ENCODE measurements at places on chromosomes 3 and 15.
A peak's percentile ranks its signal among the peaks of the same experiment; 100 is the strongest.

DNA sequence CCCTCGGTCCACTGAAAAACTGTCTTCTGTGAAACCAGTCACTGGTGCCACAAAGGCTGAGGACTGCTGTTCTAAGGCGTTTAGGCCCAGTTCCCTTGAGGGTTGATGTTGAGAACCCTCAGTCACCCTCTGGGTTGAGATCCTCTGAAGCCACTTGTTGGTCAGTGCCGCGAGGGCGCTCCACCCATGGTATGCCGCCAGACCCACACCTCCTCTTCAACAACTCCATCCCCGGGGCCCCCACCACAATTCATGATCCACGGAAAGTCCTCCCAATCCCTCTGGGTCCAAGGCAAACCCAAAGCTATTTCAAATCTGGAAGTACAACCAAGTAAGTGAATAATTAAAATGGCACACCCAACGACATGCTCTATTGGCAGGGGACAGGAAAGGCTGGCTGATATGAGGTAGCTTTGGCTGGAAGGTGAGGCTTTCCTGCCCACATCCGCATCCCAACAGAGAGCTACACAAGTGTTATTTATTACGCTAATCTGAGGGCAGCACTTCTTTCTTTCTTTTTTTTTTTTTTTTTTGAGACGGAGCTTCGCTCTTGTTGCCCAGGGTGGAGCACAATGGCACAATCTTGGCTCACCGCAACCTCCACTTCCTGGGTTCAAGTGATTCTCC, 58.1 kb downstream of the XXYLT1 start:
- no peak for DNase-seq

DNA sequence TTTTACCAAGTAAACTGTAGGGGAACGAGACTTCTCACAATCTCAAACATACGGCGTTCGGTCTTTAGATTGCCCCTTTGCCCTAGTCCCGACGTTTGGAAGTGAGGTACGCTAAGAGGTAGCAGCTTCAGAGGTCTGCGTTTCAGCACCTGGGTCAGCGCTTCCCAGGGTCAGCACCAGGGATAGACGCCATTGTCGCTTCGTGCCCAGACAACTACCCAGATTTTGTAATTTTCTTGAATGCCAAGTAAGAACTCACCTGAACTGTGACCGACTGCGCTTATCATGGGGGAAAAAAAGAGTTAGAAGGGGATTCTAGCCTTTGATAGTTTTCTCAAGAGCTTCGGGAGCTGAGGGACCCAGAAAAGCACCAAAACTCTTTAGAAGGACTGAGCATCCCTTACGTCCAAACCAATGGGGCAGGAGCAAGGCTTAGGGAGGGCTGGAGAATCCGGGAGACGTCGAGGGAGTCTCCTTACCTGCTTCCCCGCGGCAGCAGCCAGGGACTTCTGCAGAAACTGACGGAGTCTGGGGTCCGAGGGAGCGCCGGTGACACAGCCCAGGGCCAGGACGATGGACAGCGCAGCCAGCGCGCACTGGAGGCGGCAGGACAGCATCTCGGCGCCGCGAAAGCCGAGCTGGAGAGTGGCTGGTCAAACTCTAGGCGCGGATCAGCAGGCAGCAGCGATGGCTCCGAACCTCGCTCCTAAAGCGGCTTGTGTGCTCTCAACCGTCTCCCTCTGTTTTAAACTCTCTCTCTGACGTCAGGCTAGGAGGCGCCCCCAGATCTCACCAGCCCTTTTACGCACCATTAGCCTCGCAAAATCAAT, at the start of gene SST:
Gene SST (minus strand): TSS at position 720 of the 830 bp plus-strand sequence. CDS start 103 bp downstream, at position 617.
- DNase-seq: no peak

DNA sequence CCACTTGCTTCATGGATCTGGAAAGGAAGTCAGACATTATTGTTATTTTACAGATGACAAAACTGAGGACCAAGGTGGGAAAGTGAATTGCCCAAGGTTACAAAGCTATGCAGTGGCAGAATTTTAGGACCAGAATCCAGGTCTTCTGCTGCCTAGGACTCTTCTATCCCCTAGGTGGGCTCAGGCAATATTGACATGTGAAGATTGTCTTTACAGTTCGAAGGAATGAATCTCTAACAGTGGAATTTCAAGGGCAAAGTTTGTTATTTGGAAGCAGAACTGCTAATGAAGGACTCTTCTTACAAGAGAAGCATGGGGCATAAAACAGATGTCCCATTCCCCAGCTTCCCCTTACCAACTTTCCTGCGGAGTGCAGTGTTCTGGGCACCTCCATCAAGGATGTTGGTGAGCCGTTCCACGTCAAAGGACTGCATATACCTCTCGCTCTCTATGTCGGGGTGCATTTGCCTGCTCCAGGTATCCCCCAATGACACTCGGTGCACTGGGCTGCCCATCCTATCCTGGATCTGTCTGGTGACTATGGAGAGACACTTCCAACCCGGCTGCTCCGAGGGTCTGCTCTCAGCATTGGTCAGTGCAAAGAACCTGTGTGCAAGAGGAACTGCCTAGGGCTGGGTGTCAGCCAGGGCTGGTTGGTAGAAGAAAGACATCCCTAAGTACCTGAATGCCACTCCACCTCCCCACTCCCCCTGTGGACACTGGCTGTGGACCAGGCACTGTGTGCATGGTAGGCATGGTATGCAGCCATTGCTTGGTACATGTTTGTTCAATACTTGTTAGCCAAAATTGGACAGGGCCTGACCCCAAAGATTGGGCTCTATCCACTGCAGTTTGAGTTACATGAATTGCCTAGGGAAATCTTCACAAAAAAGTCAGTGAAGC, 2.1 kb downstream of the ACOX2 start:
- no peak for DNase-seq

GRCh38 chr3:62562017-62562416, 188.7 kb upstream of the FEZF2 start:
- no peak for DNase-seq

DNA sequence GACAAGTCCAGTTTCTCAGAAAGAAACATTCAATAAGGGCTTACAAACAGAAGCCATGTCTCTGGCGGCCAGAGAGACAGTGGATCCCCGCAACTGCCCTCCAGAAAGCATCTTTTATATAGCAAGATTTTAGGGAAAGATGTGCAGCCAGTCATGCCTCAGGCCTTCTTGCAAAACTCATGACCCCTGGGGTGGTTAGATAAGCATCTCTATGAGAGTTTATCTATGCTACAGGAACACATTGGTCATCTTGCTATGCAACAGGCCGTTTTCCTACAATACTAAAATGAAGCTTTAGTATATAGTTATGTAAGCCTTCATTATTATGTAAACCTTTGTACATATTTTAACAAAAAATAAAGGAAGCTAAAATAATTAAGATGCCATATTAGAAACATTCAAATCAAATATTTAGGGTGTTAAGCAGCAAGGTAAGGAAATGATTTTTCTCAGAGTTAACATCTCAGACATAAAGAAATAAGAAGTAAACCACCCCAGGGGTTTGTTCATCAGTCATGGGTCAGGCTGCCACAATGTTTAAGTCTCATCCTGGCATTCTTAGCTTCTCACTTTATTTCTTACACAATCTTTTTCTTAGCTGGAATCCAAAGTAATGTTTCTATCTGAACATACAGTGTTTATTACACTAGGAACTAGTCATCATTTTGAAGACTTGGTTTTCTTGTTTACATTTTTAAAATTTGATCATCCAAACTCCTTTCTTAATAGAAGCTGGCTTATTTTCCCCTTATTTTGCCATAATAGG, 6.3 kb upstream of the FSIP1 start:
- no peak for DNase-seq

- no peak for DNase-seq
Measured at GRCh38 chr3:58657036-58657520, 9.5 kb downstream of the FAM3D start.

DNA sequence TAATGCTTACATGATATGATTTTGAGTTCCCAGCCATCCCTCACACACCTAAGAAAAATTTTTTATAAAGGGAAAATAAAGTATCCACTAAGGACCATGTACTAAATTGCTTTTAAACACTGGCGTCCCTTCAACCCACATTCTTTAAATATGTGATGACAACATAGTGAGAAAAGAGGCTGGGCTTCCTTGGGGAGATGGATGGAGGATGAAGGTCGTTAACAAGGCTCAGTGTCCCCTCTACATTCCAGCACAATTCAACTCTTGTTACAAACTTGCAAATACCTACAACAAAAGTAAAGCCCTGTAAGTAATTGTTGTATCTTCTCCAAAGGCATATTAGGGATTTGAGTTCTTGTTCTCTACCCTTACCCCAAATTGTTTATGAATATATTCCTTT, 87.2 kb upstream of the SLC4A7 start:
- no peak for DNase-seq

- no peak for DNase-seq
Measured at GRCh38 chr3:60983906-60984305, 267.3 kb downstream of the FHIT start.

- DNase-seq: no peak
Measured at GRCh38 chr15:49589030-49589429, 31.6 kb downstream of the FAM227B start.

DNA sequence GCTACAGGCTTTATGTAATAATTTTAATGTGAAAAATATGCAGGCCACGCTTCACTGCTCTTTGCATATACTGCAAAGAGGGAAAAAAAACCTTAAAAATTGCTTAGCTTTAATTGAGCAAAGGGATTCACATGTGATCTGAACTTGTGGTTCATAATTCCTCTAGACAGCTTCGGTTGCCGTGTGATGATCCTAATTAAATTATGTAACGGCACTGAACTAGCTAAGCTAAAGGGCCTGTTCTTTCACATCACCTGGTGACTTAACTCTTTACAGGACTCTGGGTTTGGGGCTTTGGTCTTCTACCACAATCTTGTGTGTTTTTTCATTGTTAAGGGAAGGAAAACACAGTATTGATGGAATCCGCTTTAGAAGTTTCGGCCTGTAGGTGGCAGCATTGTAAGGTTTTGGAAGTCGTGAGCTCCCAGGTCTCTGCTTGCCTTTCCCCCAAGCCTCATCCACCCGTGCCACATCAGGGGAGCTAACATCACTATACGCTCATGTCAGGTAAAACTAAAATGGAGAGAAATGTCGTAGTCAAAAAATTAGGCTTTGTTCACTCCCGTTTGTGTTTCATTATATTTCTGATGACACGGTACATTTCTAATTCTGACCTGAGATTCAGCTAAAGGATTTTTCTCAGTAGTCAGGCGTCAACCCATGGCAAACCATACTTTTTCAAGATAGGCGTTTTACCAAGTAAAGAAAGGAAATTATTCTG, 205.6 kb upstream of the DPH6 start:
- peak; percentile 1 for DNase-seq

- no peak for DNase-seq
Measured at GRCh38 chr15:84874981-84875699, 9.3 kb upstream of the SLC28A1 start.

DNA sequence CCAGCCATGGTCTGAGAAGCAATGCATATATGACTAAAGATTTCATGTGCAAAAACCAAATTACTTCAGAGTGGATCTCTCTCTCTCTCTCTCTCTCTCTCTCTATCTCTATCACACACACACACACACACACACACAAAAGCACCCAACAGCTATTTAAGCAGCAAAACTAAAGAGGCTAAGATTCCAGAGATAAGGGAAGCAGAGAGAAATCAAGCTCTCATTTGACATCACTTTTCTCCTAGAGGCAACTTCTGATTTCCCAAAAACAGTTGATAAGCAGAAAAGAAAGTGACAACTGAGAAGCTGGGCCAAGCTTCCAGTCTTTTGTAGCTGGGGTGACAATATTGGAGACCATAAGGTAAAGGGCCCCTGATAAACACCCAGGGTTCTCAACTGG, 526.0 kb upstream of the NR2F2 start:
- no peak for DNase-seq

DNA sequence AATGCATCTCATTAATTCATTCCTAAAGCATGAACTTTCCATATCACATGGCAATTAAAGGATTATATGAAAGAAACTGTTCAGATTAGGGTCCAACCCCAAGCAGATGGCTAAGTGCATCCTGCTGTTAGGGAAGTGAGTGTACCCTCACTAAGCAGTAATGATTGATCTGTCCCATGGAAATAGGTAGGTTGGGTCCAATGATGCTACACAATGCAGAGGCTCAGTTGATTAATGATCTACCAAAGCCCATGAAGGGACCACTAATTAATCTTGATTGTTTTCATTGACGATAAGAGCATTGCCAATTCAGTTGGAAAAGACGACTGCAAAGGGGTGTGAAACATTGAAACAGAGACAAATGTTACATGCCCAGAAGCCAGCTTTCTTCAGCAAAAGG, 194.5 kb upstream of the LRTM1 start:
- DNase-seq: no peak

GRCh38 chr15:98581715-98582114, 66.6 kb upstream of the IGF1R start:
- no peak for DNase-seq

- DNase-seq: no peak
Measured at GRCh38 chr15:45641374-45641781, 6.5 kb downstream of the SQOR start.

DNA sequence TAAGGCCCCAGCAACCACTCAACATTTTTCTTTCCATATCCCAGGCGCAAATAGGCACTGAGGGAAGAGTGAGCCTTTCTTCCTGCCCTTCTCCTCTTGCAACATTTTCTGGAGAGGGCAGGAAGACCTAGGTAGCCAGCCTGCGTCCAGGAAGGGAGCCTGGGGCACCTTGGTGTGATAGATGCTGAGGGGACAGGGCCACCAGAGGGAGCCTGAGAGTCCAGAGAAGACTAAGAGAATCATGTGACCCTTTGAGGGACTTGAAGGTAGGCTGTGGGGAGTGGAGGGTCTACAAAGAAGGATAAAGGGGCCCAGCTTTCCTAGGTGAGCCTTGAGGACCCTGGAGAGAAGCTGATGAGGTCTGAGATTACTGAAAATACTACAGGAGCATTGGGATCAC, 346.6 kb downstream of the CNTN6 start:
- DNase-seq: no peak

GRCh38 chr15:61668444-61668843, 391.8 kb downstream of the VPS13C start:
- no peak for DNase-seq

GRCh38 chr3:45163481-45163880, 17.3 kb upstream of the CDCP1 start:
- no peak for DNase-seq

GRCh38 chr15:29544513-29545128, 275.0 kb upstream of the NSMCE3 start:
- DNase-seq: no peak

DNA sequence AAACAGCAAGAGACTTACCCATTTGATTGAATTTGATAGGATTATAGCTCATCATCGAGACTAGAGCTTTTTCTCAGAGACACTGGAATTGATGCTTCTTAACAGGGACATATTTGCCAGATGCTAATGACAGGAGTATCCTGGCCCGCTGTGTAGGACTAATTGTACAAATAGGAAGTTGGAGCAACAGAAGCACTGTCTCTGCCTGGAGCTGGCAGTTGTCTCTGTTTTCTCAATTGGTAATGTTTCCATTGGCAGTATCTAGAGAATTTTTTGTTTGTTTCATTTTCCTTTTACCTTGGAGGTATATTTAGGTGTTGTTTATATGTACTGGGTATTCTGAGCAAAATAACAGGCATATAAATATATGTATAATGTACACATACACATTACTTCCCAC, 8.9 kb upstream of the PCOLCE2 start:
- no peak for DNase-seq

DNA sequence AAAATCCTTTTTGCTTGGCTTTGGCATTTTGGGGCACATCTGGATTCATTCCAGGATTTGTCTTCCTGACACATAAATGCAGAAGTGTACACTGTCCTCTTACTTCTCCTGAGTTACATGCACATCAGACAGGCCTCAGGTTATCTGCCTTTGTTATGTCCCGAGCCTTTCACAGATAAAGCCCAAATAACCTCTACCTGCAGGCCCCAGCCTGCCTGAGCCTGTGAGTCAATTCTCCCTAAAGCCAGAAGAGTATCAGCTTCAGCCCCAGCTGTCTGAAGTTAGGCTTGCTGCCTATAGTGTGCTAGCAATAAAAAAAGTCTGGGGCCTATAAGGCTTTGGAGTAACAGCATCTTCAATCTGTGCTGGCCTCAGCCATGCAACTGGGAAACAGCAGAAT, 17.7 kb upstream of the GSK3B start:
- DNase-seq: no peak

All from activated CD4-positive, CD25-positive, alpha-beta regulatory T cell treated with anti-CD3 and anti-CD28 coated beads, Interleukin-2, amount 50 U/mL, for 16 hours (primary cell).